Endodermal cell (in vitro differentiated cells): ENCODE measurements at places on chromosomes 7 and 10. TPM values are rescaled to one million over a fixed set of nuclear protein-coding genes. Genes with fewer than 3 reads are reported as not detected.

The NKX1-2 gene
- 0.14 to 2.3 TPM (median 2.3 TPM) in 3 replicates for total RNA-seq

The CDH23 gene
- 1.8 to 4.2 TPM (median 2.5 TPM) in 3 replicates for total RNA-seq

The TMEM72 gene
- total RNA-seq = not detected in 2 replicates

The DDC gene
- 0.84 and 1.1 TPM in 2 replicates for total RNA-seq

The CPED1 gene
- 0.28 to 1.1 TPM (median 0.84 TPM) in 3 replicates for total RNA-seq

The FOXP2 gene
- 9.3 and 13.3 TPM in 2 replicates for total RNA-seq

The VWDE gene
- 7.8 to 12.1 TPM (median 11.8 TPM) in 3 replicates for total RNA-seq

The PIK3CG gene
- total RNA-seq = not detected in 3 replicates

DNA sequence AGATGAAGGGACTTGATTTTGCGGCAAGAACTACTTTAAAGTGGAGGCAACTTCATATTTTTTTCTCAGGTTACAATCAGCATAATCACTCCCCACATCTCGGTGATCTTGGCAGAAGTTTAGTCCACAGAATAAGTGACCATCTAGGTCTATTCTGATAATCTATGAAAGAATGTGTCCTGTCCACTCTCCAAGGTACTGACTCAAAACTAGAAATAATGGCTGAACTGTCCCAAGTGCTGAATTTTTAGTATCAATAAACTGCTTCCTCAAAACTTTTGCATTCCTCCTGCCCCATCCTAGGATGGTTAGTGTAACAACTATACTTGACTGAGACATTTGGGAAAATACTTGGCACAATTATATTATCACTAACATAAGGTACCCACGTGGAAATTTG lies 10.9 kb upstream of the CHRM2 start:
- DNase-seq = no peak
- no peaks in the 10 kb centered on the region for H3K4me1 ChIP-seq
- H3K36me3 ChIP-seq = no peaks in the 10 kb centered on the region
- H3K4me3 ChIP-seq = no peak overlapping the region

DNA sequence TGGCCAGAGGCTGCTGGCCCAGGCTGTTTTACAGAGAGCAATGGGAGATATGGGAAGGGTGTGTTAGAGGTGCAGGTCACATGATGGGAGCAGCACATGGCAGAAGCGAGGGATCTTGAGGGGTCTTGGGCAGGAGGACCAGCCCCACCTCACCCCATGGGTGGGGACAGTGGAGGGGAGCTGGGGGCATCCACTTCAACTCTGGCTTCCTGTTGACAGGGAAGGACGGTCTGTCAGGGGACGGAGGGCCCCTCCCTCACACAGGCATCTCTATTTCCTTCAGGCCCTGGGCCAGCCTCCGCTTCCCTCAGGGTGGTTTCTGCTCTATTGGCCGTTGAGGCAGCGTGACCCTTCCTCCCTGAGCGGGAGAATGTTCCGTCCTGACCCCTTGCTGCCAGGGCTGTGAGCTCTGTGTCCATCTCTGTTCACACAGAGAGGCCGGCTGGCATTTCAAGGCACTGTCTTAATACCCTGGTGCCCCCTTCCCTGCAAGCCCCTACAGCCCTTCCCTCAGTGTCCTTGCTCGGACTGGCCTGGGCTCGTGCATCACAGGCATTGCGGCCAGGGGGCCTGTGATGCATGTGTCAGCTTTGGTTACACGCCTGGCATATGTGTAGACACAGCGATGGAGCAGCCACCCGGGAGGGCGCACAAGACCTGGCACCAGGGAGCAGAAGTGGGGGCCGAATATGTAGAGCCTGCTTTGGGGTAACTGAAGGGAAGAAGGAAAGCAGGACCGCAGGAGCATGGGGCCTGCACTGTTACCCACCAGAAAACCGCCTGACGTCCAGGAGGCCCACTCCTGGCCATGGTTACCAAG lies 31.8 kb downstream of the RAMP3 start:
- H3K36me3 ChIP-seq = no peaks in the 10 kb centered on the region
- no peak overlapping the region for H3K4me3 ChIP-seq
- H3K27me3 ChIP-seq = no peaks in the 10 kb centered on the region
- H3K27ac ChIP-seq = no peak overlapping the region
- no peaks in the 10 kb centered on the region for H3K4me1 ChIP-seq

DNA sequence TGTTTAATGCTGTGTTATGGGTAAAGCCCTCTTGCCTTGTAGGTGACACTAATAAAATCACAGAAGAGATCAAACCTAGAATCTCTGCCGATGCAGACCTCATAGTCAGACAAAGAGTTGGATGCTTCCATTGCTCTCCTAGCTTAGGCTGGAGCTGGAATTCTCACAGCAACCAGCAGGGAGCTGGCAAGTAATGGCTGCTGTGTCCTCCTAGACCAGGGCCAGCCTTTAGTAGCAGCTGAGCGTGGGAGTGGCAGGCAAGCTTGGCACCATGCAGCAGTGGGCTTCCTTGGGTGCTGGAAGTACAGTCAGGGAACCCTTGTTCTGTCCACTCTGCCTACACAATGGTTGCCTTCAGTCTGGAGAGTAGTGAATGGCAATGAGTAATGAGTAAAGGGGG lies 598.3 kb upstream of the GALNT17 start:
- peaks cover 4% of the 10 kb centered on the region for H3K27me3 ChIP-seq
- no peaks in the 10 kb centered on the region for H3K4me1 ChIP-seq
- no peaks in the 10 kb centered on the region for H3K36me3 ChIP-seq

DNA sequence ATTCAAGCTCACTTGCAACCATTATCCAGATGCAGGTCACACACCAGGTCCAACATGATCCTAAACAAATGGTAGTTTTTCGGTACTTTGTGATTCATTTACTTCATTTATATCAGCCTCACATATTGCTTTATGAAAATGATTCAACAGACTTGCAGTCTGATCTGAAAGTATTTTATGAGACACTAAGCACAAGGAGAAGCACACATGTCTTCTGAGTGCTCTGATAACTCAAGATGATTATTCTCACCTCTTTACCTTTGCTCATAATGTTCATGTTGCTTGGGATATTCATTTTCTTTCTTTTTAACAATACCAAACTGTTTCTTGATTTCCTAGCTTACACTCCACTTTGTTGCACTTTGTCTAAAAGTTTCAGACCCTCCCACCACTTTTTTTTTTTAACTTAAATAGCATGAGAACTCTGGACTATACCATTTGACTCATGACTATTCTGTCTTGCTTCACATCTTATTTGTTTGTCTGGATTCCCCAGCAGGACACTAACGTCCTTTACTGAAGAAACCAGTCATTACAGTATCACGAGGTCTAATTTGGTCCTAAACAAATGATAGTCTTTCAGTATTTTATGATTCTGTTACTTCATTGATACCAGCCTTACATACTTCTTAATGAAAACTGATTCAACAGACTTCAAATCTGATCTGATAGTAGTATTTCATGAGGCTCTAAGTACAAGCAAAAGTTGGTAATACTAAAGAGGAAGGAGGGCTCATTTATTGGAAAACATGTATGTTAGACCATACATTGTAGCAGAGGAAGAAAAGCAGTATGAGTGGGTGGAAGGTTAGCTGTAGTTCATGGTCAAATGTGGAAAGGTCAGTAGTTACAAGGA lies 171.8 kb upstream of the AHR start:
- H3K4me3 ChIP-seq = no peak overlapping the region
- no peak overlapping the region for H3K27ac ChIP-seq
- H3K27me3 ChIP-seq = no peaks in the 10 kb centered on the region
- no peaks in the 10 kb centered on the region for H3K36me3 ChIP-seq
- no peaks in the 10 kb centered on the region for H3K4me1 ChIP-seq

DNA sequence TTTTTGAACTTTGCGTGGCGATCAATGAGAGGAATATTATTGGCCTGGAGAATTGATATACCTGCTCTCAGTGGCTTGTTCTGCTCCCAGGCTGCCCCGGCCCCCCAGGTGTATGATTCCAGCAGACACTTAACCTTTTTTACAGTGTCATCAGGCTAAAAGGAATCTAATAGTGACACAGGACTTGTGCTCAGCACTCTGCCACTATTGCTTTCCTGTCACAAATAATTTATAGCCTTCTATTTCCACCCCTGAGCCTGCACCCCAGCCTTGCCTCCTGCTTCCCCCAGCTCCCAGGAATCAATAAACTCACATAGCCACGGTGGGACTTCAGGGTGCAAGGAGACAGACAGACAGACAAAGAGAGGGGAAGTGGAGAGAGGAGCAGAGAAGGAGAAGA lies 28.3 kb downstream of the PAX2 start:
- no peaks in the 10 kb centered on the region for H3K4me1 ChIP-seq
- H3K27me3 ChIP-seq = peaks cover 46% of the 10 kb centered on the region
- H3K36me3 ChIP-seq = no peaks in the 10 kb centered on the region
- H3K27ac ChIP-seq = no peak overlapping the region

GRCh38 chr10:112605063-112605462 lies 158.0 kb downstream of the VTI1A start:
- no peaks in the 10 kb centered on the region for H3K27me3 ChIP-seq
- no peaks in the 10 kb centered on the region for H3K4me1 ChIP-seq
- no peak overlapping the region for H3K4me3 ChIP-seq
- no peaks in the 10 kb centered on the region for H3K36me3 ChIP-seq
- no peak overlapping the region for H3K27ac ChIP-seq

DNA sequence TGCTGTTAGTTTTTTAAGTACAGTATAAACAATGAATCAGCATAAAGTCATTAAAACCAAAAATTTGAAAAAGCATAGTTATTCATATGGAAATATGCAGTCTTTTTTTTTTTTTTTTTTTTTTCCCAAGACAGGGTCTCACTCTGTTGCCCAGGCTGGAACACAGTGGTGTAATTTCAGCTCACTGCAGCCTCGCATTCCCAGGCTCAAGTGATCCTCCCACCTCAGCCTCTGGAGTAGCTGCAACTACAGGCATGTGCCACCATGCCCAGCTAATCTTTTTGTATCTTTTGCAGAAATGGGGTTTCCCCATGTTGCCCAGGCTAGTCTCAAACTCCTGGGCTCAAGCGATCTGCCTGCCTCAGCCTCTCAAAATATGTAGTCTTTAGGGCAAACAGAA lies 182.0 kb downstream of the SEMA3E start:
- no peak overlapping the region for H3K4me3 ChIP-seq
- DNase-seq = peak; percentile 73
- H3K27me3 ChIP-seq = no peaks in the 10 kb centered on the region

- H3K27me3 ChIP-seq = no peaks in the 10 kb centered on the region
- H3K4me3 ChIP-seq = no peak overlapping the region
- H3K36me3 ChIP-seq = no peaks in the 10 kb centered on the region
- DNase-seq = no peak
- H3K27ac ChIP-seq = no peak overlapping the region
Observed at GRCh38 chr10:8688881-8689280, 634.4 kb downstream of the GATA3 start.

DNA sequence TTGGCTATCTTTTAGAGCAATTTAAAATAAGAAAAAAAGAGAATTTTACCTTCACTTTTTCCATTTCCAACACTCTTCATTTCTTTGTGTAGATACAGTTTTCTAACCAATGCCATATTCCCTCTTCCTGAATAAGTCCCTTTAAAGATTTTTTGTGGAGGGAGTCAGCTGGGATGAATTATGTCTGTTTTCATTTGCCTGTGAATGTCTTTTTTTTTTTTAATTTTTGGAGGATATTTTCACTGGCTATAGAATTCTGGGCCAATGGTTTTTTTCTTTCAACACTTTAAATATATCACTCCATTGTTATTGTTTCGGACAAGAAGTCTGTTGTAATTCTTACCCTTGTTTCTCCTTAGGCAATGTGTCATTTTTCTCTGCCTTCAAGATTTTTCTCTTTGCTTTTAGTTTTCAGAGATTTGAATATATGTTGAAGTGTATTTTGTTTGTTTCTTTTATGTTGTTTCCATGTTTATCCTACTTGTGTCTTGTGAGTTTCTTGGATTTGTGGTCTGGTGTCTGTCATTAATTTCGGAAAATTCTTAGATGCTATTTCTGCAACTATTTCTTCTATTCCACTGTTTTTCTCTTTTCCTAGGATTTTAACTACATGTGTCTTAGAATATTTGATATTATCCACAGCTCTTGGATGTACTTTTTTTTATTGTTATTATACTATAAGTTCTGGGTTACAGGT lies 20.0 kb upstream of the CXCL12 start:
- DNase-seq = no peak
- no peak overlapping the region for H3K4me3 ChIP-seq
- H3K27ac ChIP-seq = no peak overlapping the region
- H3K4me1 ChIP-seq = peaks cover under 1% of the 10 kb centered on the region
- no peaks in the 10 kb centered on the region for H3K27me3 ChIP-seq

GRCh38 chr7:158112571-158113320 lies 474.9 kb downstream of the PTPRN2 start:
- H3K36me3 ChIP-seq = no peaks in the 10 kb centered on the region
- H3K4me3 ChIP-seq = no peak overlapping the region
- no peak overlapping the region for H3K27ac ChIP-seq
- DNase-seq = peak; percentile 22

DNA sequence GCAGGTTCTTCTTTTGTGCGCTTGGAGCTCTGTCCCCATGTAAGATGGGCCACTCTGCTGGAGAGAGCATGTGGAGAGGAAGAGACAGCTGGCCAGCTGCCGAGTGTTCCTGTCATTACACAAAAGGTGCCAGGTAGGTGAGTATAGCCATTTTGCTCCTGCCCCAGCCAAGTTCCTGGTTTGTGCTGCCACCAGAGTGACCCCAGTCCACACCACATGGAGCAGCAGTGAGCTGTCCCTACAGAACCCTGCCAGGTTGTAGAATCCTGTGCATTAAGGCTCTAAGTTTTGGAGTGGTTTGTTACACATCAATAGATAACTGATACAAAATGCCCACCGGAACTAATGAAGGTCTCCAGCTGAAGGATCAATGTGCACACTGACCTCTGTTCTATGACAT lies 84.6 kb upstream of the GHITM start:
- DNase-seq = peak; percentile 66
- no peak overlapping the region for H3K27ac ChIP-seq
- H3K4me3 ChIP-seq = no peak overlapping the region
- H3K27me3 ChIP-seq = no peaks in the 10 kb centered on the region
